ENCODE measurements at places on chromosomes 16 and 17.

DNA sequence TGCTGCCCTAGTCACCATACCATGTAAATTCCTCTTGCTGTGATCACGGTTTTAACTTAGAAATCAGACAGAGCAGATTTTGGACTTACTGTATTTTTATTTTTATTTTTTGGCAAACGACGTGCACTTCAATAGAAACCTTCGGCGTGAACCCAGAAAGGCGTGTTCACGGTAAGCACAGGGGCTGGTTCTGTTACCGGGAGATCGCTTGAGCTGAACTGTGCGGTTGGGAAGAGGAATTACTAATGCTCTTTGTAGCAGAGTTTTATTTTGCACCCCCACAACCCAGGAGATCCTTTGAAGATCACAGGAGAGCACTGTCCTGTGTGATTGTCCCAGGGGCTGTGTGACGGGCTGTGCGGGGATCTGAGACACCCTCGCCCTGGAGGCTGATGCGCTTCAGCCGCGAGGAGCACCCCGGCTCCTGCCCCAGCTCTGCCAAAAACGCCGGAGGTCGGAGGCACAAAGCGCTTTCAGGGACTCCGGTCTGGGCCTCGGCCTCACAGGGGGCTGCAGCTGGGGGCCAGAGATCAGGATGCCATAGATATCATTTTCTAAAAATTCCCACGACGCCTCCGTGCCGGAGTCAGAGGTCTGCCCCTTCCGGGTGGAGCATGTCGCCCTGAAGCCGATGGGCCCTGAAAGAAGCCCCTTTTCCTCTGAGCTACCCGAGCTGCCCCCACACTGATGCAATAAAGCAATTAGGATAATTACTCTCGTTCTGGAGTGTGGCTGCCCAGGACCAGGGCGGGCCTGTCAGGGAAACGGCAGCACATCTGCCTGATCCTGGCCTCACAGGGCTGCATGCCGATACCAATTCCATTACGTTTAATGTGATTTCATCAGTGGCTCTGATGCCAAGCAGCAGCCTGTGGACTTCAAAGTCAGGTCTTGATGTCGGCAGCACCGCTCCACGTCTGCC is 71.8 kb downstream of the LMF1 start:
- DNase-seq, result no peak

DNA sequence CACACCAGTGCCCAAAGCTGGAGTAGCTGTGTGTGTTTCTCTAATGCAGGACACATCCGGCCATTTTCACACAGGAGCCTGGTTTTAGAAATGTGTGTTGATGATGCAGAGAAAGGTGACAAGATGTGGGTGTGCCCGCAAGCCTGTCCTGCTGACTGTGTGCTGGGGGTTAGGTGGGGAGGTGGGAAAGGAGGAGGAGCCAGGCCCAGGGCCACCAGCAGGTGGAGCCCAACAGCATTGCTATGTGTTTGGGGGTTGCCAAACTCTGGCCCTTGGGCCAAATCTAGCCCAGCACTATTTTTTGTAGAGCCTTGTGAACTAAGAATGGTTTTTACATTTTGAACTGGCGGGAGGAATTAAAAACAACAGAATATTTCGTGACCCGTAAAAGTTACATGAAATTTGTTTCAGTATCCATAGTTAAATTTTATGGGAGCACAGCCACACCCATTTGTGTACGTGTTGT is 61.7 kb upstream of the LGALS9 start:
- DNase-seq, result peak; percentile 55

DNA sequence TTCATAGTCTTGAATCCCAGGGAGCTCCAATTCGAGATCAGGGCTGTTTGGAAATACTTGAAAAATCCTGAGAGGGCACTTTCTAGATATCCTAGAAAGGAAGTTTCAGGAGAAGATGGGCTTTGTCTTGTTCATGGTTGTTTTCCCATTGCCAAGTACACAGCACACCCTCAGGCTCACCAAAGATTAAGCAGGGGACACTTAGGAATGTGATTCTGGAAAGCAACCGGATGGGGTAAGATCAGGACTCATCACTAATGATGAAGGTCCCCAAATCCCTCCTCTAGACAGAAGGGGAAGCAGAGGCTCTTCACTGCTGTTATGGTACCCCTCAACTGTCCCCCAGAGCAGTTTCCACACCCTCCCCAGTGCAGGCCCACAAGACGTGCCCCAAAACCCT is 40.7 kb downstream of the VAC14 start:
- DNase-seq, result no peak

DNA sequence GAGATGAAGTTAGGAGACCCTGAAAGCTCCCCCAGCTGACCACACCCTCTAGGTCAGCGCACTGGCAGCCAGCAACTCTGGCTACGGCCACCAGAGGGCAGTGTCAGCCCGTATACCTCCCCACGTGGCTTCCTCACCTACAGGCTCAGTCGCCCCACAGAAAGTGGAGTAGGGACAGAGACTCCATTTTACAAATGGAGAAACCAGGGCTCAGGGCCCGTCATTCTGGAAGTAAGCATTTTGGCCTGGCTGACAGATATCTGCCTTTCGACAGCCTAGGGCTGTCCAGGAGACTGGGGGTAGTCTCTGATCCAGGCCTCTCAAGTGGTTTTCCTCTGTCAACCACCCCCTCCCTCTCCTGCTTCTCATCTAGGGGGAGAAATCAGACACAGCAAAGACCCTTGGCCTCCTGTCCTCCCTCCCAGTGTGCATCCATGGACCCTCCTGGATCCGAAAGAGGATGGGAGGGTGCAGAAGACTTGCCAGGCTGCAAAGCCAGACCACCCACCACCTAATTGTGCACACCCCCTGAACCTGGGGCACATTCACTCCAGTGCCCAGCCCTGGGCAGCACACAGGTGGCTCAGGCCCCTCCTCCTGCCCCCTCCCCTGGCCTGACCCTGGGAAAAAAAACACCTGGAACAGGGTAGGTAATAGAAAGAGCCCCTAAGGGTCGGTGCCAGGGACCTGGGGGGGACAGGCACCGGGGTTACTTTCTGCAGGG is 3.8 kb upstream of the HAP1 start:
- DNase-seq, result peak; percentile 88

- no peak for DNase-seq
These were observed 42.0 kb upstream of the ETV4 start for GRCh38 chr17:43588121-43588520.

DNA sequence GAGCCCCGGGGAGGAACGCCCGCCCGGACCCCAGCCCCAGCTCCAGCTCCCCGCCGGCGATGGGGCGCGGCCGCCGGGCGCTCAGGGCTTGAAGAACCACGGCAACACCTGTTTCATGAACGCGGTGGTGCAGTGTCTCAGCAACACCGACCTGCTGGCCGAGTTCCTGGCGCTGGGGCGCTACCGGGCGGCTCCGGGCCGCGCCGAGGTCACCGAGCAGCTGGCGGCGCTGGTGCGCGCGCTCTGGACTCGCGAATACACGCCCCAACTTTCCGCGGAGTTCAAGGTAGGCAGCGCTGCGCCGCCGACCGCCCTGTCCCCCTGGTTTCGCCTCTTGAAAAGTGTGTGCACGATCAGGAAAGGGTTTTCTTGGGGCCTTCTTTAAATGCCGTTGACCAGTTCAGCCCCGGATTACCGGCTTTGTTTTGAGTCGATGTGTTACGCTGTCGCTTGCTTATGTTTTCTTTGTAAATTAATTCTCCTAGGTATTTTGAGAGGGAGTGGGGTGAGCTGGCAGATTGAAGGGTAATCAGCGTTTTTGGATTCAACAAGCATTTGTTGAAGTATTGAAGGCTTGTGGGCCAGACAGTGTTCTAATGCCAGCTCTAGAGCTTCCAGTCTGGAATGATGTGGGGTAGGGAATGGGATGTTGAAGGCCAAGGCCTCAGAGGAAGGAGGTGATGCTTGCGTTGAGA is 681 bp downstream of the USP43 start:
- DNase-seq, result peak; percentile 25

GRCh38 chr17:50944054-50944901 is 78.1 kb upstream of the TOB1 start:
- peak; percentile 95 for DNase-seq

All from SK-MEL-5 (cell line).